Thoracic aorta (tissue), 2 donors: ENCODE measurements at places on chromosomes 1 and 21.
A peak's percentile ranks its signal among the peaks of the same experiment; 100 is the strongest.

- no peak for DNase-seq
- no peaks in the 10 kb centered on the region for H3K36me3 ChIP-seq
- no peaks in the 10 kb centered on the region for H3K4me1 ChIP-seq
Observed at GRCh38 chr21:35231090-35231489, 182.0 kb upstream of the RUNX1 start.

GRCh38 chr1:64195081-64195395, 8.4 kb upstream of the UBE2U start:
- no peak overlapping the region for H3K4me3 ChIP-seq
- no peaks in the 10 kb centered on the region for H3K27me3 ChIP-seq
- DNase-seq = no peak
- H3K4me1 ChIP-seq = peaks cover 10% of the 10 kb centered on the region
- H3K27ac ChIP-seq = no peak overlapping the region

GRCh38 chr1:209675565-209676154, 448 bp downstream of the G0S2 start:
- H3K36me3 ChIP-seq = no peaks in the 10 kb centered on the region
- H3K27me3 ChIP-seq = no peaks in the 10 kb centered on the region
- H3K27ac ChIP-seq = no peak overlapping the region
- DNase-seq = no peak

DNA sequence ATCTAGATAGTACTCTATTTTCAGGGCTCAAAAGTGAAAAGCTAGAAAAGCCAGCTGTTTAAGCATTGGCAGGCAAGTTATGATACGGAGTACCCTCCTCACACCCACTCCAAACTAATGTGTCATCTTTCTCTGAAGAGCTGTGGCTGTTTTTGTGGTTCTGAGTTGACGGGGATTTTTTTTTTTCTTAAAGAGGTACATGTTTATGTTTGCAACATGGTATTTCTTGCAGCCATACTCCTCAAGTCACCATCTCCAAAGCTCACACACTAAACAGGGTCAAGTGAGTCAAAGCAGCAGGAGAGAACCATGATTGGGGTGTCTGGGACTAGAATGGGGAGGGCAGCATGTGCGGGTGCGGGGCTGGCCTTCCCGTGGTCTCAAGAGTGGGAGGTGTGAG, 347.2 kb downstream of the DISC1 start:
- no peaks in the 10 kb centered on the region for H3K4me1 ChIP-seq
- no peak for DNase-seq
- H3K27me3 ChIP-seq = no peaks in the 10 kb centered on the region

GRCh38 chr1:225447650-225448089, 19.8 kb upstream of the LBR start:
- H3K4me3 ChIP-seq = peak overlapping the region; percentile 36
- DNase-seq = no peak
- H3K27ac ChIP-seq = peak overlapping the region; percentile 54
- no peaks in the 10 kb centered on the region for H3K36me3 ChIP-seq

GRCh38 chr1:234309598-234310459, 63.4 kb upstream of the COA6 start:
- no peak for DNase-seq
- H3K27ac ChIP-seq = peak overlapping the region; percentile 58
- H3K36me3 ChIP-seq = no peaks in the 10 kb centered on the region
- H3K4me1 ChIP-seq = peaks cover 17% of the 10 kb centered on the region

DNA sequence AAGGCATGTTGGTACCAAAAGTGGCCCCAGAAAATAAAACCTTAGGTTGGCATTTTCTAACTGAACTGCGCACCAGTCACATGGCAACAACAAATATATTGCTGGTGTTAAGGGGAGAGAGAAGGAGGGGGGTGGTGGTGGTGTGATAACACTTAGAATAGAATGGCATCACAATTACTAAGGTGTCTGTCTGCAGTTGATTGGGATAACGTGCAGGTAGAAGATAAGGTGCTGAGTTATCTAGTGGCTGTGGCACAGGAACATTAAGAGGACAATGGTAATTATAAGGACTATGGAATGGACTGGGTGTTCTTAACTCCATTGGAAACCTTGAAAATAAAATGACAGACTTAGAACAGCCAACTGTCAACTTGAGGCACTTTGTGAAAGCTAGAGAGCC, 1.4 kb upstream of the YIPF1 start:
- no peaks in the 10 kb centered on the region for H3K27me3 ChIP-seq
- peaks cover 34% of the 10 kb centered on the region for H3K4me1 ChIP-seq
- H3K27ac ChIP-seq = no peak overlapping the region
- H3K36me3 ChIP-seq = peaks cover 4% of the 10 kb centered on the region
- DNase-seq = no peak

DNA sequence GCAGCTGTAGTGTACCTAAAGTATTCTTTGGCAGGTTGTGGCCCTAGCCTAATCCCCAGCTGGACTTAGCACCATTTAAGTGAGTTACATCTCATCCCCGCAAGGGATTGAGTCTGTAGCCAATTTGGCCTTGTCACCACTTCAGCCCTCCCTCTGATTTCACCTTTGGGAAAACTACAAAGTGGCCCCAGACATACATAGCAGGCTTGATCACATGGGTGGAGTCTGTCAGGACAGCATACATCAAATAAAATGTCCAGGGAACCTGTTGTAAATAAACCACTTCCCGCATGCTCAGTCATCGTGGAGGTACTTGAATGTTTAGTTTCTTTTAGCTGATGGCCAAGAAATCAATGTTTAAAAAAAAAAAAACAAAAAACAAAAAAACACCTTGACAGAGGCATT, 142.5 kb downstream of the DHRS3 start:
- no peaks in the 10 kb centered on the region for H3K36me3 ChIP-seq
- no peak overlapping the region for H3K4me3 ChIP-seq
- peaks cover 50% of the 10 kb centered on the region for H3K4me1 ChIP-seq
- H3K27me3 ChIP-seq = no peaks in the 10 kb centered on the region

GRCh38 chr1:56507925-56508522, 71.3 kb downstream of the PLPP3 start:
- H3K36me3 ChIP-seq = peaks cover 44% of the 10 kb centered on the region
- H3K27me3 ChIP-seq = no peaks in the 10 kb centered on the region
- H3K4me1 ChIP-seq = no peaks in the 10 kb centered on the region

GRCh38 chr1:226882631-226883409, 12.4 kb downstream of the PSEN2 start:
- peaks cover 3% of the 10 kb centered on the region for H3K4me1 ChIP-seq
- H3K27me3 ChIP-seq = no peaks in the 10 kb centered on the region
- DNase-seq = no peak
- H3K27ac ChIP-seq = no peak overlapping the region

DNA sequence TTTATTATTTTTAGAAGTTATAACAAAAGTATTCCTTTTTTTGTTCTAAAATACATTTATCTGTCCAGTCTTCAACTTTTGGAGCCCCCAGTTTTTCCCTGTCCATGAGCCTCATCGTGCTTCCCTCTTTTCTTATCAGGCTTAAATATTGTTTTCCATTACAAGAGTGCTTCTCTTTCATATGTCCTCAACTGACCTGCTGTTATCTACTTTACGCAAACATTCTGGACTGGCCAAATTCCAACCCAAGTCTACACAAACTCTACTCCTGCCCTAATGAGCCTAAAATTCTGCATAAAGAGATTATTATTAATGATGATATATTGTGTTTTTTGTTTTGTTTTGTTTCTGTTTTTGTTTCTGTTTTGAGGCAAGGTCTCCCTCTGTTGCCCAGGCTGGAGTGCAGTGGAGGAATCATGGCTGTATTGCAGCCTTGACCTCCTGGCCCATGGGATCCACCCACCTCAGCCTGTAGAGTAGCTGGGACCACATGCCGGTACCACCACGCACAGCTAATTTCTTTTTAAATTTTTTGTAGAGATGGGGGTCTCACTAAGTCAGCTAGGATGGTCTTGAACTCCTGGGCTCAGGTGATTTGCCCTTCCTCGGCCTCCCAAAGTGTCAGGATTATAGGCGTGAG, 318.8 kb upstream of the NEGR1 start:
- H3K4me3 ChIP-seq = no peak overlapping the region
- no peak overlapping the region for H3K27ac ChIP-seq
- no peaks in the 10 kb centered on the region for H3K36me3 ChIP-seq
- no peak for DNase-seq
- H3K27me3 ChIP-seq = no peaks in the 10 kb centered on the region
- H3K4me1 ChIP-seq = no peaks in the 10 kb centered on the region

- no peaks in the 10 kb centered on the region for H3K36me3 ChIP-seq
- no peaks in the 10 kb centered on the region for H3K4me1 ChIP-seq
- H3K27me3 ChIP-seq = no peaks in the 10 kb centered on the region
- no peak for DNase-seq
Observed at GRCh38 chr1:116704278-116704677, 36.7 kb upstream of the IGSF3 start.

DNA sequence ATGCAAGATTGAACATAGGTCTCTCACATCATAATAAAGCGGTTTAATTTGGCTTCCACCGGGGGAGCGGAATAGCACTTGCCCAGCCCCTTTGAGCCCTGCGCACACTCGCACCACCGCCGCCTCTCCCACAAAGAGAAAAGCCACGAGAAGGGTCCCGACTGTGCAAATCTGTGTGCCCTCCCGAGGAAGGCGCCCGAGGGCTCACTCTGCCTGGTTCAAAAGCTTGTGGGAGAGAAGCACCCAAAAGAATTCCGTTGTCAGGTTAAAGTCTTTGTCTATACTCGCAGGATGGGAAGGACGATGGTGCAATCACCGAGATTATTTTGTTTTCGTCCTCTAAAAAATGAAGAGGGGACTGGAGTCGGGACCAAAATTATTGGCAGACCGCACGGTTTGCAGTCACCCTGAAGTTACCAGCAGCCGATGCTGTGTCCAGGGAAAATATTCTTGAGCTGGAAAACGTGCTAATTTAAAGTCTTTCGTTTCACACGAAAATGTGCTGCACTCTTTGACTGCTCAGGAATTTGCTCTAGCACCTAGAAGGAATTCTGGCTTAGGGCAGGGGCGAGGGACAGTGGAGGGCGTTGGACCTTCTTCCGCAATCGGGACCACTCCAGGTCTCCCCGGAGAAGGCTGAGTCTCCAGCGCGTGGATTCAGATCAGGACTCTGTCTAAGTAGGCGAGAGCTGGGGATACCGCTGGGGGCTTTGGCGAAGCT, 6.6 kb upstream of the SIM2 start:
- no peak overlapping the region for H3K4me3 ChIP-seq
- no peak overlapping the region for H3K27ac ChIP-seq
- no peaks in the 10 kb centered on the region for H3K36me3 ChIP-seq
- H3K4me1 ChIP-seq = no peaks in the 10 kb centered on the region
- H3K27me3 ChIP-seq = peaks cover 60% of the 10 kb centered on the region

DNA sequence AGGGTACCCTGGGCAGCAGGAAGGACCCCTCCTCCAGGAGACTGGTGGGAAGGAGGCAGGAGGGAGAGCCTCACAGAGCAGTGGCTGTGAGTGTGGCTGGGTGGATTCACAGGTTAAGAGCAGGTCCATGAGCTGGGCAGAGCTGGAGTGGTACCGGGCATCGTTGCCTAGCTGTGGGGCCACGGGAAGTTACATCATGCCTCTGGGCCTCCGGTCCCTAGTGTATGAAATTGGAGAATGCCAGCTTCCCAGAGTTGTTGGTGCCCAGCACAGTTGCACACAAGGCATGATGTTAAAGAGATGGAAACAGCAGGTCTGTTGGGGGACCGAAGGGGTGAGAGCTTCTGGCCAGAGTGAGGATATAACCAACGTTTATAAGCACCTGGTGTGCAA, 18.5 kb downstream of the FOXO6 start:
- H3K36me3 ChIP-seq = no peaks in the 10 kb centered on the region
- H3K27me3 ChIP-seq = no peaks in the 10 kb centered on the region
- peaks cover 13% of the 10 kb centered on the region for H3K4me1 ChIP-seq
- no peak overlapping the region for H3K4me3 ChIP-seq

- peak overlapping the region; percentile 82 for H3K4me3 ChIP-seq
- no peaks in the 10 kb centered on the region for H3K27me3 ChIP-seq
- no peak for DNase-seq
- peak overlapping the region; percentile 82 for H3K27ac ChIP-seq
Observed at GRCh38 chr21:34072145-34073031, 990 bp upstream of the MRPS6 start.

- H3K27ac ChIP-seq = no peak overlapping the region
- H3K4me1 ChIP-seq = peaks cover 15% of the 10 kb centered on the region
- H3K27me3 ChIP-seq = no peaks in the 10 kb centered on the region
- no peak for DNase-seq
- H3K36me3 ChIP-seq = peaks cover 9% of the 10 kb centered on the region
Observed at GRCh38 chr1:66371233-66372005, 162.5 kb upstream of the SGIP1 start.

- peaks cover 10% of the 10 kb centered on the region for H3K4me1 ChIP-seq
- H3K27me3 ChIP-seq = no peaks in the 10 kb centered on the region
- no peak for DNase-seq
- H3K4me3 ChIP-seq = peak overlapping the region; percentile 93
- H3K36me3 ChIP-seq = peaks cover 13% of the 10 kb centered on the region
Observed at GRCh38 chr1:23554481-23555269, 4.6 kb downstream of the ID3 start.

GRCh38 chr1:87335175-87335884, 6.7 kb downstream of the LMO4 start:
- H3K36me3 ChIP-seq = peaks cover 6% of the 10 kb centered on the region
- no peak for DNase-seq
- peak overlapping the region; percentile 97 for H3K4me3 ChIP-seq
- no peaks in the 10 kb centered on the region for H3K27me3 ChIP-seq
- peak overlapping the region; percentile 74 for H3K27ac ChIP-seq

GRCh38 chr21:19648391-19648790, 1244.8 kb upstream of the TMPRSS15 start:
- H3K4me3 ChIP-seq = no peak overlapping the region
- no peaks in the 10 kb centered on the region for H3K27me3 ChIP-seq
- H3K27ac ChIP-seq = no peak overlapping the region
- DNase-seq = no peak
- H3K4me1 ChIP-seq = no peaks in the 10 kb centered on the region
- no peaks in the 10 kb centered on the region for H3K36me3 ChIP-seq

DNA sequence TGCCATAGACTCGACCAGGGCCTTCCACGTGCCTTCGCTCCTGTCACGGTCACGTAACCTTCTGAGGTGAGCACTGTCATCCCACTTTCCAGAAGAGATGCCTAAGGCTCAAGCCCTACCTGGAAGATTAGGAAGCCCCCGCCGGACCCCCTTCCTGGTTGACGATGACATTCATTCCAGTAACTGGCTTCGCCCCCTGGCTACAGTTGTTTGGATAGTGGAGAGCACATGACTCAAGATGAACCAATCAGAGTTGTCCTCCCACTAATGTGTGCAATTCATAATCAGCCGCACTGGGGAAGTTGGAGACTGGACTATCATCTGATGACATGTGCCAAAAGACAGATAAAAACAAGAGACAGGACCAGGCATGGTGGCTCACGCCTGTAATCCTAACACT, 104.0 kb upstream of the GJB5 start:
- H3K27ac ChIP-seq = no peak overlapping the region
- H3K36me3 ChIP-seq = no peaks in the 10 kb centered on the region
- DNase-seq = no peak
- no peak overlapping the region for H3K4me3 ChIP-seq

GRCh38 chr21:28602546-28602945, 390.1 kb downstream of the LTN1 start:
- no peaks in the 10 kb centered on the region for H3K36me3 ChIP-seq
- H3K4me3 ChIP-seq = no peak overlapping the region
- H3K4me1 ChIP-seq = no peaks in the 10 kb centered on the region
- no peak for DNase-seq
